Cardiac atrium fibroblast (primary cell): ENCODE measurements at places on chromosomes 1 and 21. TPM values are rescaled to one million over a fixed set of nuclear protein-coding genes. Genes with fewer than 3 reads are reported as not detected.

The C1orf21 gene
- 3.4 and 11.9 TPM in 2 replicates for total RNA-seq

The NRIP1 gene
- 10.5 and 11.5 TPM in 2 replicates for total RNA-seq

The NBPF6 gene
- total RNA-seq, result under 0.01 TPM in 1 of 2 replicates, not detected in the other

The TSSK3 gene
- total RNA-seq, result 0.32 TPM in 1 of 2 replicates, not detected in the other

The WNT9A gene
- total RNA-seq, result 0.36 TPM in 1 of 2 replicates, not detected in the other
